ENCODE measurements at places on chromosomes 1 and 21.

- DNase-seq = no peak
These were observed at the start of gene DENND2D for GRCh38 chr1:111199881-111200801. Gene DENND2D, minus strand, starts transcription at chr1:111200646. Its CDS starts 187 bp downstream, at chr1:111200459.

GRCh38 chr1:18668750-18669404, 38.2 kb downstream of the PAX7 start:
- DNase-seq = no peak

- no peak for DNase-seq
These were observed 14.1 kb downstream of the TMEM53 start for GRCh38 chr1:44660176-44660575.

DNA sequence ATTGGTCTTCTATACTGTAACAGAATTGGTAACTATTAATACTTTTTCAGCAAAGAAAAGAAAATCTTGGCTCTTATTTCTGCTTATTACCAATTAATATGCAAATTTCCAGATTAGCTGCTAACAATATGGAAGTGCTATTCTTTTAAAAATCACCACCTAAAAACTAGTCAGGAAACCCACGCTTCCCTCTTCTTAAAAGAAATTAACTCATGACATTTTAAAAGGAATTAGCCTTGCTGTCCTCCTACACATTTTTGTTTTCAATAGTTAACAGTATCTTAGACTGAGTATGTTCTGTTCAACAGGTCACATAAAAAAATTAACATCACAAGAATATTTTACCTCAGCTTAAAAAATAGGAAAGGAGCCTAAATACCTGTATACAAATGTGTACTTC, 27.3 kb downstream of the ABL2 start:
- DNase-seq = no peak

DNA sequence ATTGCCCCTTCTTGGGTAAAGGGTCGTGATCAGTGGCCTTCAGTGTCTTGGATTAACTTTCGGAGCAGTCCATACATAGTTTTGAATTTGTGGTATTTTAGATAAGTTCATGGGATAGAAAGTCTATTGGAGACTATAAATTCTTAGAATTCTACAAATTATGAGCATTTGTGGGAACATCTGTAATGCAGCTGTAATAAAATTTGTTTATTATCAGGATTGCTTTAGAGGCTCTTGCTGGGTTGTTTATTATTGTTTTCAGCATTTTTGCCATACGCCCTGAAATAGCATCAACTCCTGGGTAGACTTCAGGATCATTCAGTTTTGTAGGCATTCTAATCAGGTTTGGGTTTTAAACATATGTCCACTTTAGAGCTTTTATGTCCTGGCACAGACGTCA, 16.1 kb downstream of the LAMC1 start:
- DNase-seq = no peak

DNA sequence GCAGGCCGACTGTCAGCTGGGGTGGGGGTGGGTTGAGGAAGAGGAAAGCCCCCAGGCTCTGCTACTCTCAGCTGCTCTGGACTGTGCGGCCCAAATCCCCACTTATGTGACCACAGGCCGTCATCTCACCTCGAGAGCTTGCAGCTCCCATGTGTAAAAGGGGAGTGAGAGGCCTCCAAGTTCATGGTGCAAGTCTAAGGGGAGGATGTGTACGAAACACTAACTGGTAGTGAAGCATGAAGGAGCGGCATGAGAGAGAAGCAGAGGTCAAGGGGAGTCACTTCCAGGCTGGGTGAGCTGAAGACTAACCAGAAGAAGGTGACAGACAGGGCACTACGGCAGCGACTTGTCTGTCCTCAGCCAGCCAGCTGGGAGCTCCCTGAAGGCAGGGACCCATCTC, 43.8 kb downstream of the GLIS1 start:
- DNase-seq = no peak

Measured in HS-5 (cell line).